GM10248 (cell line): ENCODE measurements at places on chromosomes 16 and 17.
A peak's percentile ranks its signal among the peaks of the same experiment; 100 is the strongest.

- DNase-seq = peak; percentile 95
Measured at GRCh38 chr17:18087610-18088491, at the start of gene DRG2. DRG2 (plus strand) TSS chr17:18087948; CDS start chr17:18088024, 76 bp downstream.

DNA sequence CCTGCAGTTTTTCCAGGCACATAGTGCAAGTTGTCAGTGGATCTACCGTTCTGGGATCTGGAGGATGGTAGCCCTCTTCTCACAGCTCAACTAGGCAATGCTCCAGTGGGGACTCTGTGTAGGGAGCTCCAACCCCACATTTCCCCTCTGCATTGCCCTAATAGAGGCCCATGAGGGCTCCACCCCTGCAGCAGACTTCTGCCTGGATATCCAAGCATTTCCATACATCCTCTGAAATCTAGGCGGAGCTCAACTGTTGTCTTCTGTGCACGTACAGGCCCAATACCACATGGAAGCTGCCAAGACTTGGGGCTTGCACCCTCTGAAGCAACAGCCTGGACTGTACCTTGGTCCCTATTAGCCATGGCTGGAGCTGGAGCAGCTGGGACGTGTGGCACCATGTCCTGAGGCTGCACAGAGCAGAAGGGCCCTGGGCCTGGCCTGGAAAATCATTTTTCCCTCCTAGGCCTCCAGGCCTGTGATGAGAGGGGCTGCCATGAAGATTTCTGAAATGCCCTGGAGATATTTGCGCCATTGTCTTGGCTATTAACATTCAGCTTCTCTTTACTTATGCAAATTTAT, 10.9 kb upstream of the MILR1 start:
- no peak for DNase-seq

- DNase-seq = no peak
Measured at GRCh38 chr17:72204742-72205141, 83.9 kb downstream of the SOX9 start.

- DNase-seq = no peak
Measured at GRCh38 chr16:29900888-29901606, 759 bp downstream of the ASPHD1 start.

- no peak for DNase-seq
Measured at GRCh38 chr17:4314618-4315017, 50.8 kb upstream of the ANKFY1 start.

GRCh38 chr17:49629447-49629846, 48.5 kb downstream of the SPOP start:
- DNase-seq = no peak

DNA sequence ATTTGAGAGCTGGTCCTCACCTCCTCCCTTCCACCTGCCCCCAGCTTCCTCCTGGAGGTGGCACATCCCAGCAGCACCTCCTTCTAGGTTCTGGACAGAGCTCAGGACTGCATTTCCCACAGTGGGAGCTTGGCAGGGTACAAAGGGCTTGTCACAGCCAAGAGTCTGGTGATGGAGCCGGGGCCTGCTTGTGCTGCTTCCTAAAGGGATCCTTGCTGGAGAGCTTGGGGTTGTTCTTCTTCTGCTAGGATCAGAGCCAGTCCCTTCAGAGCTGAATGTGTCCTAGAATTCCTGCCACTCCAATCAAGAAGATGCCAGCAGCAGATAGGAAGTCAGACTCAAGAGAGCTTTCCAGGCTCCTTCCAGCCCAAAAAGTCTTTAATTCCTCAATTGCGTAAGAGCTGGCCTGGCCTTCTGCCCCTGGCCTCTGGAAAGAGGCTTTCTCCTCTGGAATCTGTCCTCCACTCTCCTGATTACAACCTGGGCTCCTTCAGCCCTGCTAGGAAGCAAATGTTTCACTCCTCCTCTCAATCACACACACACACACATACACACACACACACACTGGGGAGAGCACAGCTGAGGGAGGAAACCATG, 4.4 kb downstream of the CD300E start:
- DNase-seq = no peak

DNA sequence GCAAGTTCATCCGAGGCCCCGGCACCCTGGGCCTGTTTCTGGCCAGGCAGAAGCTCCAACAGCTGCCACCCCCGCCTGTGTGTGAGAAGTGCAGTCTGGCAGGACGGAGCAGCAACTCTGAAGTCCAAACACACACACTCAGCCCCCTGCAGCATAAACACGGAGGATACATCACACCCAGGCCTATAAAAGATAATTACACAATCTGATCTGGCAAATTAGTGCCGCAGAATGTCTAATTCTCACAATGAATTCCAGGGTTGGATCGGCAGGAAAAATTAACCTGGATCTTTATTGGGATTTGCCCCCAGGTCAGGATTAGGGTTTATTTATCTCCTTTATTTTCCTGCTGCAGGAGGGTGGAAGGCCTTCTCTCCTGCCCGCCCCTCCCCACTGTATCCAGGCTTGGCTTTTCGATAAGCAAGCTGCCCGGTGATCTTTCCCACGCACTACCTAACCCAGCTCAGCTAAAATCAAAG, 311.4 kb downstream of the SOX9 start:
- DNase-seq = no peak

GRCh38 chr16:13529193-13529982, 390.6 kb upstream of the ERCC4 start:
- no peak for DNase-seq

DNA sequence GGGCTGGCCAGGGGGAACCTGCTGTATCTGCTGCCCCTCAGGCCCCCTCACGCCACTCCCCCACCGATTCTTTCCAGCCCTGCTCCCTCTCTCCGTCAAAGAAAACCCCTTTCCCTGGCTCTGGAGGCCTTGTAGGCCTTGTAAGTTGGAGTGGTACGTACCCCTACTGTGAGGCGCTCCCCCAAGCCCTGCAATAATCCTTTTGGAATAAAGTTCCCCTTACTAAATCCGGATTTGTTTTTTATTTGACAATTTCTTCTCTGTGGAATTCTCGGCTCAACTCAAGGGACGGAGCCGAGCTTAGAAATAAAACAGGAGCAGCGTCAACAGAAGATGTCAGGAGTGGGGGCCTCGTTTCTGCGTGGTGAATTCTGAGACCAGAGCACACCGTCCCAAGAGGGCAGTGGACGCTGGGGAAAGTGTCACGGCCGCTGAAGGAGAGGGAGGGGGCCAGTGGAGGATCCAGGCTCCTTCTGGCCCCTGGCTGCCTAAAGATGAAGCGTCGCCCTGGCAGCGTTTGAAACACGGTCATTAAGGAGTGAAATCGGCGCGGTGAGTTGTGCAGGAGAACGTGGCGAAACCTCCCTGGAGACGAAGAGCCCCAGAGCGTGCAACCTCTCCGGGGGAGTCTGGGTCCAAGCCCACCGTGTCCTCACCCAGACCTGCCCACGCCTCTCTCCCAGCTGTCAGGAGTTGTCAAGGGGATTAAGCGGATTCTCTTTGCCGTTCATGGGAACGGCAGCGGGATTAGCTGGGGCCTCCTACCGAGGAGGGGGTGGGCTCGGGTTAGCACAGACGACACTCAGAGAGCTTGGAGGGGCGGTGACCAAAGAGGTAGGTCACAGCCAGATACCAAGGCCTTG, 47.0 kb downstream of the SLC7A5 start:
- DNase-seq = no peak

DNA sequence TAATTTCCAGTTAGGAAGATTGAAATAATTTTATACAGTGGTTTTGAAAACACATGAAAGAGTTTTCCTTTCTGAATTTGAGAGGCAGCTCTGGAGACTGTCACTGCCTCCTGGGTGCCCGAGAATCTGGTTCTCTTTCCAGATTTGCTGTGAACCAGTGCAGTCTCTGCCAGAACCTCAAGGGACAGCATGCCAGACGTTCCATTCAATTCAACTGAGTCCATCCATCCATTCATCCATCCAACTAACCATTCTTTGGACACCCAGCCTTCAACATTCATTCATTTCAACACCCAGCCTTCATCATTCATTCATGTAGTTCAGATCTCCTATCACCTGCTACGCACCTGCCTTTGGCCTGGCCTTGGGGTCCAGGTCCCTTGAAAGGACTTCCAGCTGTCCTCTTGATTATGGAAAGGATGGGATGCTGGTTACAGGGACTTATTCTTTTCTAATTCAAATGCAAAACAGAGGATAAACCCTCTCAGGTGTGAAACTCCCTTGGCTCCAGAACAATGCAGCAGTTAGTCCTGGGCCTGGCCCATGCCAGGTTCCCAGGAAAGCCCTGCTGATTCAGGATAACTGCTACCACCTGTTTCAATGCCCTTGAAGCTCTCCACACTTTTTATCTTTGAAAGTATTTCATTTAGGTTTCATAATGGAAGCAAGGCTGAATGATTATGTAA, 68.7 kb downstream of the WSCD1 start:
- DNase-seq = no peak

- DNase-seq = peak; percentile 65
Measured at GRCh38 chr17:65914784-65915342, 277.1 kb downstream of the CEP112 start.
